Pulmonary artery endothelial cell (primary cell): ENCODE measurements at places on chromosomes 4 and X. TPM values are rescaled to one million over a fixed set of nuclear protein-coding genes. Genes with fewer than 3 reads are reported as not detected.

DNA sequence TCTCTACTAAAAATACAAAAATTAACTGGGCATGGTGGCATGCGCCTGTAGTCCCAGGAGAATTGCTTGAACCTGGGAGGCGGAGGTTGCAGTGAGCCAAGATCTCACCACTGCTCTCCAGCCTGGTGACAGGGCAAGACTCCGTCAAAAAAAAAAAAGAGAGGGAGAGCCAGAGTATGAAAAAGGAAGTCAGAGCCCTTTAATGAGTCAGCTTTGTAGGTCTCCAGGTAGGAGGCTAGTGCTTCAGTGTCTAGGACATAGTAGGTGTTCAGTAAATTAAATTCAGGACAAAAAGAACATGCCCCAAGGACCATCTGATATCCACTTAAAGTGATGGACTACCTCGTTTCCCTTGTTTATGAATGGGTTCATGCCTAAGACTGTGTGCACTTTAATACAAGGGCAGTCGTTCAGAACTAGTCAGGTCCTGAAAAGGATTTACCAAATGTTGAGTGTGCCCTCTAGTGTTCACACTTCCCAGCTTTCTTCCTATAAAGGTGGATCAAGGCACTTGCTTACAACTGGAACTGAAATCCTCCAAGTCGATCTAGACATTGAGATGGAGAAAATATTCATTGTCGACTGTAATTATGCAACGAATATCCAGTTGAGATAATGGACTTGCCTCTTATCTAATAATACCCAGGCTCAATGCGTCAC lies 29.0 kb downstream of the F9 start:
- DNase-seq, result peak; percentile 7

DNA sequence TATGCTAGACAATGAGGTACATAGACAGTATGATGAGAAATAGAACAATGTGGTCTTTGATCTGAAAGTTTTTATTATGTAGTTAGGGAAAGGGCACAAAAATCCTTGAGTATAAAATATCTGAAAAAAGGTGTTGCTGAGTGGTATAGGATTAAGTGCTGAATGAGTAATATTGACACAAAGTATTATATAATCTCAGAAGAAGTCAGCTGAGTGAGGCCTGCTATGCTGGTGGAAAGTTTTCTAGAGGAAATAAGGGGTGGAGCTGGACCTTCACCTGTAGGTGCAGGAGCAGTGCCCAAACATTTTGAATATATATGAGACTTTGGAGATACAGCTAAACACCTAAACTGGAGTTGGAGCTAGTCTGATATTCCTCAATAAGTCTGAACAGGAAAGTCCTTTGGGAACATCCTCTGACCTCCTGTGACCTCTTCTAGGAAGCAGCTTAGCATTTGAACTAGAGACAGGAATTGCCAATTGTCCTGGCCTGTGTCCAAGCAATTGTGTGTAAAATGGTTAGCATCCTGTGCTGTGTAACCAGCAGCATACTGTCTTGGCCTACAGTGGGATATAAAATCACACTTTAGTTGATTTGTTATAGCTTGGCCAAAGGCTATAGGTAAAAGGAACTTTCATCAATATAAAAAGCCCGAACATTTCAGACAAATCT lies 285.3 kb downstream of the ANKRD50 start:
- DNase-seq, result peak; percentile 77

DNA sequence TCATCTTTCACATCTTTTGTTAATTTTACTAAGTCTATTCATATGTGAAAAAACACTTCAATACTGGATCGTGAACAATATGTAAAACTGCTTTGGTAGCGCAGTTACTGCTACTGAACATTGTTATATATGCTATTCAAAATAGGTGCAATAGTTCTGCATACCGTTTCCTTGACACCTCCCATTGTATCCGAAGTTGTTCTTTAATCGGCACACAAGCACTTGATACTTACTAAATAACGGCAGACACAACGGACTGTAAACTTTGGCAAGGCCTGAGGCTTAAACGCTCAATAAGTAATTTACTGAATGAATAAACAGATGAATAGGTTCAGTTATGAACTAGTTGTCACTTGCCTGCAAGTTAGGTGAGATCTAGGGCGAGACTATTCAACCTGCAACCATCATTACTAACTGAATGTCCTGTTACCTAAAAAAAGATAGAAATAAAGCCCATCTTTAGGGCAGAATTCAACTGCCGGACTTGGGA lies 620 bp downstream of the ANAPC10 start:
- DNase-seq, result no peak

Gene HAUS3
- 9.0 and 16.8 TPM in 2 replicates for total RNA-seq

DNA sequence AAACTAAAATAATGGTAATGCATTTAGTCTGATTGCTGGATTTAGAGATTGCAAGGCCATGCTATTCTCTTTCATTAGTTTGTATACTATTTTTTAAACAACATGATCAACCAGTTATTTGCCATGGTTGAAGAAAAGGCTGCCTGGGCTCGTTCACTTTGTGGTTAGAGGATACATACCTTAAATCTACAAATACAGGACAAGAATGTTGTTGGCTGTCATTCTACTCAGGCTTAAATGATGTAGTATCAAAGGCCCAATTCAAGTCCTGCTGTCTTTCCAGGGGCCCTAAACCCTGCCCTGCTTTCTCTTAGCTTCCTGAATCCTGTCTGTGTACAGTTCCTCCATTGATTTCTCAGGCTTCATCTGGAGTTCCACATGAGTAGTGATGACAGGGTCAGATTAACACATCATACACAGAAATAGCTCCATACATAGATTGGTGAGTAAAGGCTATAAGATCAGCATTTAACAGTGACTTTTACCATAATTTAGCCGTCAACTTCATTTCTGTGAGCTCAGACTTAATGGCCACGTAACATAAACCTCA lies 114.9 kb upstream of the GPRIN3 start:
- DNase-seq, result no peak

Gene USP17L13
- not detected in 2 replicates for total RNA-seq
